ENCODE measurements at places on chromosomes 1 and 21.

- DNase-seq = no peak
Observed at GRCh38 chr1:116420417-116421200, 47.6 kb downstream of the ATP1A1 start.

DNA sequence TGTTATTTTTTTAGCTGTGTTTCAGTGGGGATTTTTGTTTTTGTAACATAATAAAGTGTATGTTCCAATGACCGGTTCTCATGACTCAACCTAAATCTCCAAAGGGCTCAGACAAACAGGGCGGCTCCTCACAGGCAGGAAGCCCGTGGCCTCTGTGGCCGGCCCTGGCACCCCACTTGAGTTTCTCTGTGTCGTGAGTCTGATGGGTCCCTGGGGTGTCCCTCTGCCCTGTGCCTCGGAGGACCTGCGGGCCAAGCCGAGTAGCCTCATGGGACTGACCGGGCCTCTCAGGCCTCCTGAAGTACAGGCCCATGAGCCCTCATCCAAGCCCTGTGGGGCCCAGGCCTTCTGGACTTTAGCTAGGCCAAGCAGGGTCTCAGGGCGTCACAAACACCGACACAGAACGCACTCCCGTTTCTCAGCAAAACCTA, 16.1 kb upstream of the CCDC27 start:
- no peak for DNase-seq

- DNase-seq = no peak
Observed at GRCh38 chr1:234476172-234476571, 2.8 kb downstream of the TARBP1 start.

- no peak for DNase-seq
Observed at GRCh38 chr1:201633811-201634210, 94.9 kb downstream of the NAV1 start.

DNA sequence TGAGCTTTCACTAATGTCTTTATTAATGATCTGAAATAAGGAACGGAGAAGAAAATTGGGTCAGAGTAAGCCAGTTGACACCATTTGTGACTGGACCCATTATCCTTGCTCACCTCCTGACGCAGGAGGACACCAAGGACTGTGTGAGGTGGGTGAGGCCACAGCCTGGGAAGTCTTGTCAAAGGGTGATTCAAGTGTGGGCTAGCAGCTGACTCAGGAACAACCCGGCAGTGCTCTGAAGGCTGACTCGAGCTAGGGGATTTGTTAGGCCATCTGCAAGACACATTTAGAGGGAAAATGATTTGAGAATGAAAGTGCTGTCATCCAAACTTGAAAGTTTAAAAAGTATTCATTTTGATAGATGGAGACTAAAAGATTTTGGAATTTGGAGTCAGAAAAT, 21.2 kb downstream of the PRRX1 start:
- DNase-seq = no peak

- DNase-seq = no peak
Observed at GRCh38 chr1:25560001-25560400, 16.6 kb downstream of the LDLRAP1 start.

DNA sequence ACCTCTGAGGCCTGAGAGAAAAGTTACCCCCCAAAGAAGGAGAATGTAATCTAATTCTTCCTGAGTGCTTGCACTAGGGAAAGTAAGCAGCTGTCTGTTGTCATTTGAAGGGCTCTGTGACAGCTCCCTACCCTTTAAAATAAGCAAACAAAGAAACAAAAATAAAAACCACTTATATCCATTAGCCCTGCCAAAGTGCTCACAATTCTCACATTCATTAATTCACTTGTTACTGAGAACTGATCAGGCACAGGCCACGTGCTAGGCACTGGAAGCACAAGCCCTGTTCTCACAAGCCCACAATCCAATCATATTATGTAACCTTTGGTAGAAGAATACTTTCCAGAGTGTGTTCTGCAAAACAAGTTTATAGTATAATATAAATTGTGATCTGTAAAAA, 199.4 kb downstream of the ZC3H11B start:
- DNase-seq = no peak

GRCh38 chr1:180542838-180543145, 16.0 kb upstream of the OVAAL start:
- no peak for DNase-seq

DNA sequence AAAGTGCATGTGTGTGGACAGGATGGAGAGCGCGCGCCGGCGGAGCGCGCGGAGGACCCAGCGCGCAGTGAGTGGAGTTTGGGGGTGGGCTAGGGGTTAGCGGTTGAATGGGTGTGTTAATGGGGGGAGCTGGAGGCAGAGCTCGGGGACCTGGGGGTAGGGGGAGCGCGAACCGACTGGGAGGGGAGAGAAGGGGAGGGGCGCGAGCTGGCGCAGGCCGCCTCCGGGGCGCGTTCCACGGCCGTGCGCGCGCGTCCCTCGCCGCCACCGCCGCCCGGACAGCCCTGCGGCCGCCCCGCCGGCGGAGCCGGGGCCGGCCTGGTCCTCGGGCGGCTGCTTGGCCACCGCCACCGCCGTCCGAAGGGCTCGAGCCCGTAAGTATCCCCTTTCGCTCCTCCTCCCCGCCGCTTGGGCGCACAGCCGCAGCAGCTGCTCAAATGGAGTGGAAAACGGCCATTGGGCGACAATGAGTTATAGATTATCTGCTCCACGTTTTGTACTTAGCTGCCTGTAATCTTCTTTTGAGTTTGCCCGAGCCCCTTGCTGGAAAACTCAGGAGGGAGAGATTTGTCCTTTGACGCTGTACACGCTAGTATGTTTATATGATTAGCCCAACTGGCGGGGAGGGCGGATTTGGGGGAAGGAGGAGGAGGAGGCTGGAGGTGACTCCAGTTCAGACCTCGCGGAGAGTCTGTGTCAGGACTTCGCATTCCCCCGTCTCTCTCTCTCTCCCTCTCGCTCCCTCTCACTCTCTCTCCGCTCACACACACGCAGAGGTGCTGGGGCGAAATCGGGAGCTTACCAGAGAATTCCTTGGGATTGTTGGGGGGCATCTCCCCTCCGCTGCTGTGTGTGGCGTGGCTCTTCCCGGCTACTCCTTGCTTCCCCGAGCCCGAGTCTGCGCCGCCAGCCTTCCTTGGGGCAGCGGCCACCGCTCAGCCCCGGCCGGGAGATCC, at the start of gene ADGRL2:
ADGRL2 (plus strand) TSS at position 240 of the 956 bp plus-strand sequence. CDS start 36,051 bp downstream, outside the sequence.
- no peak for DNase-seq

- DNase-seq = no peak
Observed at GRCh38 chr1:97207868-97208267, 486.3 kb downstream of the PTBP2 start.

DNA sequence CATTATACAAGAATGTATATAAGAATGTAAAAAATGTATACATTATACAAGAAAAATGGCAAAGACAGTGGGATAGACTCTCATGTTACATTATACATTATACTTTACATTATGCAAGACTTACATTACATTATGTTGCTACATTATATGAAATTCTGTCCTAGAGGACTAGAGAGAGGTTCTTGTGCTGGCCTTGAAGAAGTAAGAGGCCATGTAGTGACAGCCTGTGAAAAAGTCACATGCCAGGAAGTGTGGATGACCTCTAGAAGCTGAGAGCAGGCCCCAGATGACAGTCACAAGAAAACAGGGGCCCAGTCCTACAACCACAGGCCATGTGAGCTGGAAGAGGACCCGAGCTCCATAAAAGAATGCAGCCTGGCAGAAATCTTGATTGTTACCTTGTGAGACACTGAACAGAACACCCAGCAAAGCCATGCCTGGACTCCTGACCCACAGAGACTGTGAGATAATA, 30.5 kb upstream of the AHCYL1 start:
- DNase-seq = no peak

- DNase-seq = no peak
Observed at GRCh38 chr1:228362141-228362883, 44.3 kb downstream of the TRIM11 start.

GRCh38 chr1:155125946-155126555, 1.6 kb upstream of the EFNA1 start:
- no peak for DNase-seq

DNA sequence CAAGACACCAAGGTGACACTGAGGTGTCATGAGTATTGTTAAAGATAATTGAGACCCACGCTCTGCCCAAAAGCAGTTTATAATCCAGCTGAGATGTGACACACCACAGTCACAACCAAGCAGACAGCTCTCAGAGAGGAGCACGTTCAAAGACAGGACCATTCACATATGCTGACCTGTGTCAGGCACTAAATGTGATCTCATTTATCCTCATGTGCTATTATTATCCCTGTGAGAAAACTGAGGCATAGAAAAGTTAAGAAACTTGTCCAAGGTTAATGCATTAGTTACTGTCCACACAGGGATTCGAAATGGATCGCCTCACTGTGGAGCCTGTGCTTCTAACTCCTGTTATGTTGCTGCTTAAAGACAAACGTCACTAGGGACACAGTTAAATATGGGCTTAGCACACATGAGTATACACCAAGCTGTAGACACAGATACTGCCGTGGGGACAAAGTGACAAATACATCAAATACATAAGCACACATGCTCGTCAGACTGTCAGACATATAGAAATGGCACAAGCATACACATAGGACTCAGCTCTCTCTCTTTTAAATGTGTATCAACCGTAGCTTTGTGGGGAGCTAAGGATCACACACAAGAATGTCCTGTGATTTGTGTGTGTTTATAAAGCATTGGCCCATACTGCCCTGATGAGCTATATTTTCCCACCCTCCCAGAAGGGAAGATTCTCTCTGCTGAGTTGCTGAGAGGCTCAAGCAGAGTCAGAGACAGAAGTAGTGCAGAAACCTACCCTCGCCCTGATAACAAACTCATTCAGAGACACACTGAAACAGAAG, 3.5 kb upstream of the IGSF8 start:
- no peak for DNase-seq

GRCh38 chr1:156505679-156506298, 5.2 kb upstream of the MEF2D start:
- no peak for DNase-seq

DNA sequence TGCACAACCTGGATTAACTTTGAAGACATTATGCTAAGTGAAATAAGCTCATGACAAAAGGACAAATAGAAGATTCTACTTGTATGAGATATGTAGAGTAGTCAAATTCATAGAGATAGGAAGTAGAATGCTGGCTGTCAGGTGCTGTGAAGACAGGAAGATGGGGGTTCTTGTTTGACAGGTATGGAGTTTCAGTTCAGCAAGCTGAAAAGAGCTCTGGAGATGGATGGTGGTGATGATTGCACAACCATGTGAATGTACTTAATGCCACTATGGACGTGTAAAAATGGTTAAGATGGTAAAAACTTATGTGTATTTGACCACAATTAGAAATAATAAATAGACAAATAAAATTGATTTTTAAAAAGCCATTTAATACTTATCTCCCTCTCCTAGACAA, 169.8 kb upstream of the DUSP10 start:
- no peak for DNase-seq

DNA sequence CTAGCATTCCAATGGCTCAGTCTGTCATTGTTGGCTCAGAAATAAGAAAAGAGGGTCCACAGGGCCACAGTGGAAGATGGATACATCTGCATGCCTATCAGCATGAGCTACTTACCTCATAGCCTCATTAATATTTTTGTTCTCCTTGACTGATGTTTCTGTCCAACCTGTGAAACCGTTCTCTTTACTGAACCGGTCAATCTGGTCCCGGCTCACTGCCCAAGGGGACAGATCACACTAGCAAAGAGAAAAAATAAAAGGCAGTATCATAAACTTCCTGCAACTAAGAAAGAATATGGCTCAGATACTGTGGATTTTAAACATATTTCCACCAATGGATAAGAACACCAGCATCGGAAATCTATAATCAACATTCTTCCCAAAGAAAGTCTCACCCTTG, 4.7 kb downstream of the RAB29 start:
- DNase-seq = no peak

DNA sequence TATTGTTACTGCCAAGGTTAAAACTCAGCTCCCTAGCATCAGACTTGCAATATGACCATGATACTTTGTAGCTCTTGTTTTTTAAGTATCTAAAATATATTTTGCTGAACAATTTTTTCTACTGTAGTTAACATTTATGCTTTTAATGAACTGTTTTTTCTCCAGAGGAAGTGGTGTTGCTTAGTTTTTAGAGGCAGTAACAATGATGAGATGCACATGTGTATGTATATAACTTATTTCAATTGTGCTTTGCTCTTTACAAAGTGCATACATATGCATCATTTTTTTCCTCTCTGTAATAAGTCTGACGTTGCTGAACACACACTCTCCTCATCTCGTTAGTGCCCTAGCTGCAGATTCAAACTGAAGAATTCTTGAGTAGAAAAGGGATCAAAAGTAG, 418.8 kb downstream of the ZP4 start:
- no peak for DNase-seq

- DNase-seq = no peak
Observed at GRCh38 chr1:109091839-109092193, 1.3 kb downstream of the TMEM167B start.

DNA sequence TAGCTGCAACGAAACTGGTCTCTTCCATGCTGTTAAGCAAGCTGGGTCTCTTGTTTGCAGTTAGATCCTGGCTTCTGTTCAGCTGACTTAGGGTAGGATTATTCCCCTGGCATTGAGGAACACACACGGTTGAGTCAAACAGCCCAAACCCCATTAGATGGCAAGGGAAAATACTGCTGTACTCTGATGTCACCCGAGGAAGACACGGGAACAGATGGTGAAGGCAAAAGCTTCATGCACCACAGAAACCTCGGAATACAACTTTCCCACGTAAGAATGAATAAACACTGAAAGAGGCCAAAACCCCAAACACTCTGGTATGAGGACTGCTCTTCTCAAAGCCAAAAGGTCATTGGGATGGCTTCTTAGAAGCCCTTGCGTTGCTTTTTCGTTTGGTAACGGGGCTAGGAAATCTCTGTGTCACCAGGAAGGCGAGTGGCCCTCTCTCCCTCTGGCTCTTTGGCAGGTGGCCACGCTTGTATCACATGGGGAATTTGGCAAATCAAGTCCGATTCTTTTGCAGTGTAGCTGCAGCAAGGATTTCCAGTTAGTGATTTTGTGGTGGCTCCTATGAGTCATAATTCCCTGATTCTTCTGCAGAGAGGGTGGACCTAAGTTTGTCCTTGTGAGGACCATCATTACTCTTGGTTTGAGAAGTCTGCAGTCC, 16.7 kb upstream of the LYST start:
- DNase-seq = no peak

- DNase-seq = no peak
Observed at GRCh38 chr1:186152620-186153239, 222.3 kb downstream of the TPR start.

DNA sequence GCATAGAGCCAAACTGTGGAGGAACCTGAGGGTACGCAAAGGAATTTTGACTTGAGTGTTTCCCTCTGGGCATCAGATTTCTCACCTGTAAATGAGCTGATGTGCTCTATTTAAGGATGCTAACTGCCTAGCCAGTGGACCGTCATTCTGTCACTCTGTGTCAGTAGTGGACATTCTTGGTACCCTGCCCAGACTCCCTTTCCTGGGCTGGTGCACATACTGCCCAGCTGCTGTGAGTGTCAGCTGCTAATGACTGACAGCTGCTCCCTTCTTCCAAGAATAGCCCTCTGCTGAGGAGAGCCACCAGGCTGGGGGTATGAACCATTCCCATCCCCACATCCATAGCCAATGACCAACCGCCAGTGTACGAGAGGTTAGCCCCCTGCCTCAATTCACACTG, 193.1 kb upstream of the DAB1 start:
- DNase-seq = no peak
